ENCODE measurements at places on chromosomes 4 and X.

DNA sequence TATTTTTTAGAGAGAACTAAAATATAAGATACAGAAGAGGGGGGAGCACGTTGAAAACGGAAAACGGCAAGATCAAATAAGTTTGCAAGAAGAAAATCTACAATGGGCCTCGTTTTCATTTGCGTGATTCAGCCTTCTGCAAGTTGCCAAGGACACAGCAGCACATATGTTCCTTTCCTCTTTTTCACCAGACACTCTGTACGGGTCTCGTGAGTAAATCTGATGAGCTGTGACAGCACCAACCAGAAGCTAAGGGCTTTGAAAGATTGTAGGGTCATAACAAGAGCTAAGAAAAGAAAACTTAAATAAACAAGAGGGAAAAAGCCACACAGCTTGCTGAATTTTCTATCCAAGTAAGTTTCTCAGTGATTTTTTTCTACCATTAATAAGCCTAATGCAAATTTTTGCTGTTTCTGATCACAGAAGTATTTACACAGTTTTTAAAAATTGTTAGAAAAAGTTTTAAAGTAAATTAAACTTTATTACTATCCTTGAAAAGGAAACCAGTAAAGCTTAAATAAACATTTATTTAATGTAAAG is 63.4 kb downstream of the SCML2 start:
- no peak for DNase-seq

GRCh38 chr4:32841217-32841616 is 2121.0 kb downstream of the PCDH7 start:
- DNase-seq, result no peak

DNA sequence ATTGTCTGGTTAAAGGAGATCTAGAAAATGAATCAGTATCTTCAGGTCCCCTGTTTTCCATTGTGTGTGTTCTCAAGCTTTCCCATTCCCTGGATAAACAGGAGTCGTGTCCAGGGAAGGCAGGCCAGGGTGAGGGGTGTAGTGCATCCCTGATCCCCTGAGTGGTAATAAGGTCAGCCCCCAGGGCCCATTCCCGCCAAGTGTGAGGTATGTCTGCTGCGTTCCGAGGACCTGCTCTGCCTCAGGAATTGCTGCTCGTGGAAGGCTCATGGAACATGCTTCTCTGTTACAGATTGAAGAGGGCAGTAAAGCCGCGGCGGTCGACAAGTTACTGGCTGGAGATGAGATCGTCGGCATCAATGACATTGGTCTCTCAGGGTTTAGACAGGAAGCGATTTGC is 87.1 kb downstream of the SHROOM2 start:
- no peak for DNase-seq

DNA sequence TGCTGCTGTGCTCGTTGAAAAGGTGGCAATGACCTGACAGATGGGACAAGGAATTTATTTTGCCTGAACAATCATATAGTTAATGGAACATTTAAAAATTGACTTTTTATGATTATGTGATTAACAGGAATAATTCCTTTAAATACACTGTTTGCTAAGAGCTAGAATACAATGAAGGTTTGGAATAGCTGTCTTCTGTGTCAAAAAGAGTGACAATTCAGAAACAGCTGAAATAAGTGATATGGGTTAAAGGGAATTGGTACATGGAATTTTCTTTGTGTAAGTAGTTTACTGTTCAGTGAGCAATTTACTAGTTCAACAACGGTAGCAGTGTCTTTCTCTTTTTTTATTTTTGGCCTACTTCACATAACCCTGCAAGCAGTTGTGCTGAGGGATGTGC is 1083.5 kb upstream of the GRID2 start:
- no peak for DNase-seq

- no peak for DNase-seq
These were observed at the start of gene UCP1 for GRCh38 chr4:140568507-140569306. UCP1 (minus strand) TSS chr4:140568961; CDS start chr4:140568729, 232 bp downstream.
